ENCODE measurements at places on chromosomes 1 and 21.

- DNase-seq, result no peak
These were observed 411.8 kb upstream of the ESRRG start for GRCh38 chr1:217134857-217135568.

DNA sequence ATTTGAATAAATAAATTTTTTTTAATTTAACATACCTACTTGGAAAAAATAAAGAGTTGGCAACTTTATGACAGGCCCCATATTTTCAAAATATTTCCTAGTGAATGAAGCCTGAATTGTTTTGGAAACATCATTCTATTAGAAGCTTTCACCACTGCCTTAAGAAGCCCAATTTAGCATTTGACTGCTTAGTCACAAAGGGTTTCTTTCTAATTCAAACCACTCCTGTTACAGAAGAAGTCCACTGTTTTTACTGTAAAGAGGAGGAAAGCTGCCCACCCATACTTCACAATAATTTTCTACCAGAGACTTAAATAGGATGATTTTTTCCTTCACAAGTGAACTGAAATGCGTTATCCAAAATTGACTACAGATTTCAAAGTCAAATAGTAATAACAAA, 534.6 kb upstream of the PTBP2 start:
- DNase-seq, result no peak

DNA sequence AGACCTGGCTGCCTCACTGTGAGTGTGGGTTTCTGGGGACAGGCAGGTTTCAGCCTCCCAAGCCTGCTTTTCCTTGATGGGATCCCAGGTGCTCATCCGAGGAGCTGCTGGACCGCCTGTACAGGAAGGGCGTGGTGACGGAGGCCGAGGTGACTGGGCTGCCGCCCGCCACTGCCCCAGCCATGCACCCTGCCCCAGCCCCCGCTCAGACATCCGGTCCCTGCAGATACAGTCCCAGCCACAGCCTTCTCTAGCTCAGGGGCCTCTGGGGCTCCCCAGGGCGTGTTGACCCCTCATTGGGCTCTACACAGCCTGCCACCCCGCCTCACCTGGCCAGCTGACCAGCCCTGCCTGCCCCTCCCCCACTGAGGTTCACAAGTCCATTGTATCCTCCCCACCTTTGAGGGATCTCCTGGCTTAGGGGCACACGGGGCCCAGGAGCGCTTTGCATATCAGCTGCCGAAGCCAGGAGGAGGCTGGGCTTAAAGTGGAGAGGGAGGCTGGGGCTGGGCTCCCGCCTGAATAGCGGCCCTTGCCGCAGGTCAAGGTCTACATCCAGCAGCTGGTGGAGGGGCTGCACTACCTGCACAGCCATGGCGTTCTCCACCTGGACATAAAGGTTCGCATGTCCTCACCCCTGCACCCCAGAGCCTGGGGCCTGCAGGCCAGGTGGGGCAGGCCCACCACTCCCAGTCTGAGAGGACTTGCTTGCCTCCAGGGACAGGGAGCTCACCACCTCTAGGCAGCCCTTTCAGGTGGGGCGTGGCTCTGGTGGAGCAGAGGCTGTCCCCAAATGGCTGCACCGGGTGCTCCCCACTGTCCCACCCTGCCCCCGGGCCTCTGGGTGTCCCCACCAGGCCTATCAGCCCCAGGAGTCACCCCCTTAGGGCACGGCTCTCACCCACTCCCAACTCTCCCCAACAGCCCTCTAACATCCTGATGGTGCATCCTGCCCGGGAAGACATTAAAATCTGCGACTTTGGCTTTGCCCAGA, 38.5 kb downstream of the TRIM11 start:
- no peak for DNase-seq

DNA sequence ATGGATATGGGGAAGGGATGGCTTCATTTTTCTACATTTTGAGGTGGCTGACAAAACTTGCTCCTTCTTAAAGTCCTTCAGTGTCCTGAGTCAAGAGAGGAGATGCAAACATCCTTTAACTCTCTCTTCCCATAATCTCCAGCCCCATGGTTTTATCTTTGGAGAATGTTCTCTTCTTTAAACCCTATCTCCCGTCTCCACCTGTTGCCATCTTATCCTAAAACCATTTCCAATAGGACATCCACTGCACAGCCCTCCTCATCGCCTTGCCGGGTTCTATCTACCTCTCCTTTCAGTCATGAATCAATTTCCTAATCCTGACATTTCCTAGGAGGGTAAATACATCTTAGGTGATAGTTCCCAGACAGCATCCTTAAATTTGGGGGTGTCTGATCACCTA, 44.2 kb upstream of the KCNE2 start:
- no peak for DNase-seq

- no peak for DNase-seq
These were observed 72.9 kb upstream of the SPAG17 start for GRCh38 chr1:118257946-118258345.

- no peak for DNase-seq
These were observed 253.8 kb downstream of the PCP4 start for GRCh38 chr21:40120940-40121575.

- DNase-seq, result no peak
These were observed 70.8 kb downstream of the DTL start for GRCh38 chr1:212106286-212106792.

GRCh38 chr1:85943526-85943925, 213.0 kb downstream of the COL24A1 start:
- no peak for DNase-seq

GRCh38 chr1:201335174-201335870, 42.2 kb downstream of the TNNT2 start:
- DNase-seq, result no peak

GRCh38 chr1:72946903-72947499, 664.7 kb upstream of the NEGR1 start:
- DNase-seq, result no peak

- no peak for DNase-seq
These were observed 17.9 kb downstream of the HIVEP3 start for GRCh38 chr1:41900603-41901444.

DNA sequence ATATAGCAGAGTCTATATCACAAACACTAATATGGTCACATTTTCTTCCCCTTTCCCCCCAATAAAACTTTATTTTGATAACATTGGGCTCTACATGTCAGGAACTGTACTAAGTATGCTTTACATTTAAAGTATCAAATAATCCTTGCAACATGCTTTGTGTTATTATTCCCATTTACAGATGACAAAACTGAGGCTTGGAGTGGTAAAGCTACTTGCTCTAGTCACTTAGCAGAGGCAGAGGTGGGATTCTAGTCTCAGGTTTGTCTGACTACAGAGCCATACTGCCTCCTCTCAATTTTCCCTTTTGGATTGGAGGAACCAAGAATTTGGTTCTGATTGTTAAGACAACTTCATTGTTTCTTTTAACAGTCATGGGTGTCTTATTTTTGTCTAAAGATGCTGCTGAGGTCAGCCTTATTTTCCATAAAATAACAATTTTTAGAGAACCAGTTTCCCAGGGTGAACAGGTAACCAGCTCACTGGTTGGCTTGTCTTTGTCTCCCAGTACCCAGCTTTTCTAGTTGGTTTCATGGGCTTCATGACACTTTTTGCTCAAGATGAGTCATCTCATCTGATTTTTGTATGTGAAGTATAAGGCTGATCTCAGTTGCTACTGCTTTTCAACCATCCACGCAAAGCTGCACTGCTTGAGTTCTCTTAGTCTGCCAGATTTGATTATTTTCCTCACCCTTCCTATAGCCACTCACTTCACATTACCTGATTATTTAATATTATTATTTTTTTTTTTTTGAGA, 81.0 kb upstream of the ARID1A start:
- DNase-seq, result no peak

DNA sequence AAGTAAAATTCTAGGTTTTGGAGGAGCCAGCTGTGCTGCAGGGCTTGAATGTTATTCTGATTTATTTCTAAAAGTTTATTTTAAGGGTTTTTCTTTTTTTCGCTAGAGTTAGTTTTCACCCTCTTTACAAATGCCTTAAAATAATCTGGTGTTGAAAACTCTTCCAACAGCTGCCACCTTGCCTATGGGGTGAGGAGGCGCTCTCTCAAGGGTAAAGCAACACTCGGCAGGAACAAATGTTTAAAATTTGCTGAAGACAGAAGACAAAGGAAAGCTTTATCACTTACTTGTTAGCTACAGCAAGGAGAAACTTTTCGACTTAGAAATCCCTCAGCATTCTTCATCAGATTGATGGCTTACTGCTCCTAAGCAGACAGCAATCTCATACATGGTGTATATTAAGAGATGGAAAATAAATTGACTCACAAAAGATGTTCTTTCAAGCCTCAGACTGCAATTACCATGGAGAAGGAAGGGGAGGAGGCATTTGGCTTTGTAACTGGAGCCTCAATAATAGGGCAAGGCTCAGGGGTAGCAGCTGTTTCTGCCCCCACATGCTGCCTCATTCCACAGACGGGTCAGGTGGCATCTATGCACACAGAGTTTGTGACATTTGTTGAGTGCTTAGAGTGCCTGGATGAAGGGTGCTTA, 79.8 kb upstream of the RALGPS2 start:
- DNase-seq, result no peak

- no peak for DNase-seq
These were observed 23.3 kb downstream of the UBASH3A start for GRCh38 chr21:42426876-42427480.

DNA sequence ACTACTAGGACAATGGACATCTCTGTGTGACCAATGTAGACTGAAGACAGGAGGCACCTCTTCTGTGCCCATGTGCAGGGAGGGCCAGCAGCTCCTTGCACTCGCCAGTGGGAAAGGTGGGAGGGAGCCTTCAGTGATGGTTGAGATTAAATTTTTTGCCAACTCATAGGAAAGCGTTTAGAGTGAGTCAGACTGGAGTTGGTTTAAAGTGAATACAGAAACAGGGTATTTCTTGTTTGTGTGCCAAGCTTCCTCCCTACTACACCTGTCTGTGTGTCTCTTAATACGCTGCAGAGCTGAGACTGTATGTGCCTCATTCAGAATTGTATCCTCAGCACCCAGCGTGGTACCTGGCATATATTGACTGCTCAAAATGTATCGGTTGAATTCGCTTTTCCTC, 13.5 kb upstream of the COL16A1 start:
- DNase-seq, result no peak
